ENCODE measurements at places on chromosomes 7 and 10.

DNA sequence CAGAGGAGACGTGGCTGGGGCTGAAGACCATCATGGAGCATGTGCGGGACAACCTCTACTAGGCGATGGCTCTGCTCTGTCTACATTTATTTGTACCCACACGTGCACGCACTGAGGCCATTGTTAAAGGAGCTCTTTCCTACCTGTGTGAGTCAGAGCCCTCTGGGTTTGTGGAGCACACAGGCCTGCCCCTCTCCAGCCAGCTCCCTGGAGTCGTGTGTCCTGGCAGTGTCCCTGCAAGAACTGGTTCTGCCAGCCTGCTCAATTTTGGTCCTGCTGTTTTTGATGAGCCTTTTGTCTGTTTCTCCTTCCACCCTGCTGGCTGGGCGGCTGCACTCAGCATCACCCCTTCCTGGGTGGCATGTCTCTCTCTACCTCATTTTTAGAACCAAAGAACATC is 22.0 kb upstream of the CPA5 start:
- no peak for DNase-seq

DNA sequence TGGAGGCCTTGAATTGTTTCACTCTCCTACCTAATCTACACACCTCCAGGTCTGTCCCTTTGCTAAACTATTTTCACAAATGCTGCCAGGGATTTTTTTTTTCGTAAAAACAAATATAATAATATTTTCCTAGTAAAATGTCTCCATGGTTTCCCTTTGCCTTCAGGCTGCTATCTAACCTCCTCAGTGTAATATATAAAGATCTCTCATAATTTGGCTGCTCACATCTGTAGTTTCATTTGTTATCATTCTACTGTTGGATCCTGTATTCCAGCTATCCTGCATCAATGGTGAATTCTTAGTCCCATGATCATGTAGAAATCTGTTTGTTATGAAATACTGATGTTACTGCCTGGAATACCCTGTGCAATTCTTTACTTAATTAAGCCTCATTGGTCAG is 211.9 kb upstream of the CHRM2 start:
- DNase-seq: no peak

DNA sequence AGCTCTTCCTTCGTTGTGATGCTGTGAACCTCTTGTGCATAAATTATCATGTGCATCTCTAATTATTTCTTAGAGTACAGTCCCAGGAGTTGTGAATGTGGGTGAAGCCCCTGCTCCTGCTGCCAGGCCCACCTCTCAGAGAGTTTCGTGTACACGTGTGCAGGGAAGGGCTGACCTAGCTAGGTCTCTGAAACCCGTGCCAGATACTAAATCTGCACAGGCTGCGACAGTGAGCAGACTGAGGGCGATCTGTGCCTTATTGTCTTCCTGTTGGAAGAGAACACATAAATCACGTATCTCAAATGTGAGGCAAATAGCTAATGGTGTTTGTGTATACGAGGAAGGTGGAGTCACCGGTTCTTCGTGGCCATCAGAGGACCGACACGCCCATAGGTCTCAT is 71.8 kb upstream of the DNAJB6 start:
- DNase-seq: no peak

GRCh38 chr7:66504131-66504530 is 124.5 kb upstream of the KCTD7 start:
- DNase-seq: no peak

DNA sequence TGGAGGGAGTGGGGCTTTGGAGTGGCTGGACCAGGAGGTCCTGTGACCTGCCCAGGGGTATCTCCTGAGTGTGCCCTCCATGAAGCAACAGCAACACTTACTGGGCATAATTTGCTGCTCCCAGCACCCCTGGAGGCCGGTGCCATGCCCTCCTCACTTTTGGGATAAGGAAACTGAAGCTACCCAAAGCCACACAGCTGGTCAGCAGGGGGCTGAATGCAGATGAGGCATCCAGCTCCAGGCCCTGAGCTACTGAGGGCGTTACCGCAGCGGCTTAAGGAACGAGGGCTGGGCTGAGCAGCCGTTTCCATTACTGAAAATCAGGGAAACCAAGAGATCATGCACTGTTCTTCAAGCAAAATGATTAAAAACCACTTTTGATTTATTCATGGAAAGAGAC is 408.9 kb downstream of the GLRX3 start:
- no peak for DNase-seq

- no peak for DNase-seq
Observed at GRCh38 chr7:159075563-159076238, 69.0 kb downstream of the VIPR2 start.

GRCh38 chr10:28913436-28914237 is 236.3 kb downstream of the BAMBI start:
- DNase-seq: no peak

DNA sequence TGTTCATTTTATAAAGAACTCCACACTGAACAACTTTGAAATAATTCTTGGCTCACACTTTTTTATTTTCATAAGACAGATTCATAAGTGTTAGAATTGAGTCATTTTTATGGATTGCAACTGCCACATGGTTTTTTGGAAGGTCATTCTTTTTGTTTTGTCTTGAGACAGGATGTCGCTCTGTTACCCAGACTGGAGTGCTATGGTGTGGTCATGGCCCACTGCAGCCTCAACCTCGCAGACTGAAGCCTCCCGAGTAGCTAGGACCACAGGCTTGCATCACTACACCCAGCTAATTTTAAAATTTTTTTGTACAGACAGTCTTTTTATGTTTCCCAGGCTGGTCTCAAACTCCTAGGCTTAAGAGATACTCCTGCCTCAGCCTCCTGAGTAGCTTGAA is 20.3 kb downstream of the BMS1 start:
- DNase-seq: no peak

- no peak for DNase-seq
Observed at GRCh38 chr7:25611196-25611595, 382.9 kb upstream of the NPVF start.

DNA sequence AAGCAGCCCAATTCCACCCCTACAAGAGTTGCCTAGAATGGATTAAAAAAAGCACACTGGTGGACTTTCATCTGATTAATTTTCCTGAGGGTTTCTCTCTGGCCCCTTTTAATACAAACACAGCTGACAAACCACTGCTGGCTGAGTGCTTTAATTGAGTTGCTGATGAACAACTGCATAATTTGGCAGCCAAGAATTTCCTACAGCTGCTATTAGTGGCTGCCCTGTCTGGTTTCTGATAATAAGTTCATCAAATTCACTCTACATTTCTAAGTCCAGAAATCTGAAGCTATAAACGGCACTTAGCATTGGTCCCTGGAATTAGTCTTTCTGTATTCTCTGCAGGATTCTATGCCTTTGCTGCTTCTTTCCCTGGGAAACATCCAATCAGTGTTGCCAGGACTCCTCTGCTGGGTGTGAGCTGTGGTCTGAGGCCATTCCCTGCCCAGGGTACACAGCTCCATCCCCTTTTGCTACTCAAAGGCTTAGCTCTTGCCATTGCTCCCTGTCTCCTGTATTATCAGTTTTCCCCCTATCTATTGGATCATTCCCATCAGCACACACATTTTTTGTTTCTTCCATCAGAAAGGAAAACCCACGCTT is 110.6 kb downstream of the LSM5 start:
- DNase-seq: no peak

GRCh38 chr10:49347342-49347741 is 48.4 kb downstream of the C10orf71 start:
- DNase-seq: no peak

DNA sequence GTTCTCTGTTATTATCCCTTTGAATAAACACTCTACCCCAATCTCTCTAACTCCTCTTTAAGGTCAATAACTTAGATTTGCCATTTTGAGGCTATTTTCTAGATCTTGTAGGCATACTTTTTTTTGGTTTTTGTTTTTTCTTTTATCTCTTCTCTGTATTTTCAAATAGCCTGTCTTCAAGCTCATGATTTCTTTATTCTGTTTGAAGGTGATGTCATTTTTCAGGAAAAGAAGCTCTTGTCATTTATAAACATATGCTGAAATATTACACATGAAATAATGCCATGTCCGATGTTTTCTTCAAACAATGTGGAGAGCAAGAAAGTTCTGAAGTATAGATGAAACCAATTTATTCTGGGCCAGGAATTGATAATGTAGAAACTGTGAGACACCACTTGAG is 57.5 kb upstream of the CABCOCO1 start:
- no peak for DNase-seq

DNA sequence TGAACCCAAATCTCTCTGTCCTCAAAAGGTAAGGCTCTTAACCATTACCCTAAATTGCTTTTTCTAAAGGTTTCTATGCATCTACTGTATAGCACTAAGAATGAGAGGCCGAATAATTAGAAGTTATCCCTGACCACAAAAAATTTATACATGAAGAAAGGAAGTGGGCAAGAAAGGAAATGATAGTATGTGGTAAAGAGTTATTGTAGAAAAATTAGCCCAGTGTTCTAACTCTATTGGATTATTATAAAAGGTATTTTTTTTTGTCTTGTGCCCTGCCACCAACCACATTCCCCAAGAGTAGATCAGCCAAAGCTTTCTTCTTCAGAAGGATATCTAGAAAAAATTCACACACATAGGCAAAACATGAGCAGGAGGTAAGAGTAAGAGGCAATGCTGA is 45.4 kb downstream of the DKK1 start:
- DNase-seq: no peak

DNA sequence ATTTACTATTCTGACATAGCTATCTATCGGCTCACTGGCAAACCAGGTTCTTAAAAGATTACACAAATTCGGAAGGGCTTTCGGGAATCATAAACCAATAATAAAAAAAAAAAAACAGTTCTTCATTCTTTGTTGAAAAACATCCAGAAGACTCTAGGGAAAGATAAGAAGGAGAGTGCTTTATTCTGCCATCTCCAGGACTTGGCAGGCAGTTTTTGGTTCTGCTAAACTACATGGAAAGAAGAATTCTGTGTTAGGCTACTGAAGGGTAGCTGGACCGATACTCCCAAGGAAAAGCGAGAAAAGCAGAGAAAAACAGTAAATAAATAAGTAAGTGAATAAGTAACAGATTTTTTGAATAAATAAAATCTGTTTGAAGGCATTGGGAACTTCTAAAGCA is 423.5 kb upstream of the KLF6 start:
- DNase-seq: no peak

DNA sequence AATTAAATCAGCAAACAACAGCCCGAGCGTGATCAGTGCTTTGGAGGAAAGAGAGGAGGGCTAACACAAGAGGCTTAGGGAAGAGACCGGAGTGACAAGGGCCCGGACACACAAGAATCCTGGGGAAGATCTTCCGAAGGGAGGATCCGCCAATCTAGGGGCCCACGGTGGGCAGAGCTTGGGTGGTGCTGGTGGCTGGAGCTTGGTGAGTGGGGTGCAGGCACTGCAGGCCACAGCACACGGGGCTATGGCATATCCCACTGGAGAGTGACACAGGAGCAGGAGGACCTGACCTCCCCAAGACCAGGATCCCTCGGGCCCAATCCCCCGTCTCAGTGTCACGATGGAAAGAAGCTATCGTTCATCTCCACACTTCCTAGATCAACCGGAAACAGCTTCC is 471.3 kb upstream of the FOXK1 start:
- DNase-seq: no peak

DNA sequence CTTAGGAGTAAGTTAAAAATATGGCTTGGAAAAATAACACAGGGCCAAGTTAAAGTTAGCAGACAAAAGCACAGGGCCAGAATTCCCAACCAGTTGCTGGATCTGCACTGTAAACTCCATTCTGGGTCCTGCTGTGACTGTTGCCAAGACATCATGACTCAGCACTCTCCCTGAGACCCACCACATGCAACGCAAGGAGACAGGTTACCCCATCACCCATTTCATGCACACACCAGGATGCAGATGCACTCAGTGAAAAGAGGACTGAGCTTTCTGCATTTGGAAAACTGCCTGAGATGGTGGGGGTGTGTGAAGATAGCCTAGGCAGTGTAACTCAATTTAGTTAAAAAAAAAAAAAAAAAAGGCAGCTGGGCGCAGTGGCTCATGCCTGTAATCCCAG is 97.6 kb upstream of the ZNF438 start:
- no peak for DNase-seq

DNA sequence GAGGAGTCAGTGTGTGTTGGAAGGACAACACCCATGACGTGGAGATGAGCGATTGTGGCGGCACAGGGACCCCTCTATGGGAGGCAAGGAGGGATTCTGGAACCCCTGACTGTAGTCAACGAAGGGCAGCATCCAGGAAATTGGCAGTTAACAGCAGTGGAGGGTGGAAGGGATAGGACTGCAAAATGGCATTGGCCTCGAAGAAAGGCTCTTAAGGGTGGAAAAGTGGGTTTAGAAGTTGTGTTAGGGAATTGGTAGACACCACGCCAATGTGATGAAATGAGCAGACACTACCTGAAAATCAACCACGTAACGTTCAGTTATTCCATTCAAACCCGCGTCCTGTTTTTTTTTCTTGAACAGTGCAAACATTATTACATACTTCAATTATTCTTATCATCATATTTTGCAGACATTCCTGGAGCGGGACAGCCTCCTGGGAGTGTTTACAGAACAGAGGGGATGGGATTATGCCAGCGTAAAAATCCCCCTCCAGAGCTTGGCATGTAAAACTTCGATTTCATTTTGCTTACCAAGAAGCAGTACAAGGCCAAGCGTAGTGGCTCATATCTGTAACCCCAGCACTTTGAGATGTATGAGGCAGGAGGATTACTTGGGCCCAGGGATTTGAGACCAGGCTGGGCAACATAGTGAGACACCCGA is 272.1 kb downstream of the WDR37 start:
- no peak for DNase-seq

GRCh38 chr7:22280031-22280430 is 76.9 kb downstream of the RAPGEF5 start:
- DNase-seq: no peak

- peak; percentile 71 for DNase-seq
Observed at GRCh38 chr10:34235164-34235832, 579.8 kb downstream of the PARD3 start.

DNA sequence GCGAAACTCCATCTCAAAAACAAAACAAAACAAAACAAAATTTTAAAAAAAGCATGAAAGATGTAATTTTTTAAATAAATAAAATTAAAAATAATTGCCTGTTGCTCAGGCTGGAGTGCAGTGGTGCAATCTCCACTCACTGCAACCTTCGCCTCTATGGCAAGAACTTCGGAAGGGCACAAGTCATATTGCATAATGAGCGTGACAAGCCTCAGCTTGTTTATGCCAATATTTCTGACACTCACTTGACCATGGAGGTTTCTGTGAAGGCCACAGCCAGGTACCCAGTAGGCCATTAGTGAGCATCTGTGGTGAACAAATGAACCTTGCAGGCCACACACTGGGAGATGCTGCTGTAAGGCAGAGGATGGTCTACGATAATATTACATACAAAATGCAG is 106.1 kb upstream of the KMT2C start:
- DNase-seq: no peak

DNA sequence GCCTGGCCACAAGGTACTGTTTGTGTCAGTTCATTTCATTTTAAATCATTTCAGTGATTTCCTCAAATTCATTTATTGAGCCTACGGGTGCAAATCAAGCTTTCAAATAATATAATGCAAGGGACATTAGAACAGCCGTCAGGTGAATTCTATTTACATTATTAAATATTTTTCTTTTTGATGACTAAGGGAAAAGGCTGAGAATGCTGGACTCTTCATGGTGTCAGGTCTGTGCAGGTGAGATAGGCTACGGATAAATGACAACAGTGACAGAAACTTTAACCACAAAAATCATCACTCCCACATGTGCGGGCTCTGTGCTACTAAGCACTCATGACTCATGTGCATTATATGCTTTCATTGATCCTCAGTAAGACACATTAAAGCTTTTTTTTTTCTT is 149.2 kb upstream of the ZNF716 start:
- DNase-seq: no peak

- no peak for DNase-seq
Observed at GRCh38 chr10:30433730-30434272, at the start of gene MAP3K8. Gene MAP3K8 (plus strand): TSS chr10:30434184. CDS start chr10:30438939, 4,755 bp downstream.
